Activated T-helper 1 cell treated with anti-CD3 and anti-CD28 coated beads, Interleukin-2, amount 50 U/mL, for 16 hours (primary cell): ENCODE measurements at places on chromosomes 4 and X.

GRCh38 chrX:16188687-16189086 lies 21.4 kb downstream of the MAGEB17 start:
- DNase-seq = no peak

- no peak for DNase-seq
These were observed 71.6 kb upstream of the DHX15 start for GRCh38 chr4:24655971-24656370.

DNA sequence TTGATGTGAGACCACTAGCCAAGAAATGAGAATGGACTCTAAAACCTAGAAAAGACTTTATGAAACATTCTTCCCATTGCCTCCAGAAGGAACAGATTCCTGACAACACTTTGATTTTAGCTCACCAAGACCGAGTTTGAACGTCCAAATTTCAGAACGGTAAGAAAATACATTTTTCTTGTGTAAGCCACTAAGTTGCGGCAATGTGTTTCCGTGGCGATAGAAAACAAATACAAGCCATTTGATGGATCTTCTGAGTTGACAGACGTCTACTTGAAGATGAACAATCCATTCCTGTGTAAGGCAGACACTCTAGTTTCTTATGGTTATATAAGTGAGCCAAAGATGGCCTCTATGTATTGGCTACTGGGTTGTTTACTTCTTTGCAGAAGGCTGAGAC lies 52.5 kb downstream of the HS3ST1 start:
- DNase-seq = no peak

GRCh38 chr4:74543983-74544382 lies 99.0 kb downstream of the AREG start:
- no peak for DNase-seq

DNA sequence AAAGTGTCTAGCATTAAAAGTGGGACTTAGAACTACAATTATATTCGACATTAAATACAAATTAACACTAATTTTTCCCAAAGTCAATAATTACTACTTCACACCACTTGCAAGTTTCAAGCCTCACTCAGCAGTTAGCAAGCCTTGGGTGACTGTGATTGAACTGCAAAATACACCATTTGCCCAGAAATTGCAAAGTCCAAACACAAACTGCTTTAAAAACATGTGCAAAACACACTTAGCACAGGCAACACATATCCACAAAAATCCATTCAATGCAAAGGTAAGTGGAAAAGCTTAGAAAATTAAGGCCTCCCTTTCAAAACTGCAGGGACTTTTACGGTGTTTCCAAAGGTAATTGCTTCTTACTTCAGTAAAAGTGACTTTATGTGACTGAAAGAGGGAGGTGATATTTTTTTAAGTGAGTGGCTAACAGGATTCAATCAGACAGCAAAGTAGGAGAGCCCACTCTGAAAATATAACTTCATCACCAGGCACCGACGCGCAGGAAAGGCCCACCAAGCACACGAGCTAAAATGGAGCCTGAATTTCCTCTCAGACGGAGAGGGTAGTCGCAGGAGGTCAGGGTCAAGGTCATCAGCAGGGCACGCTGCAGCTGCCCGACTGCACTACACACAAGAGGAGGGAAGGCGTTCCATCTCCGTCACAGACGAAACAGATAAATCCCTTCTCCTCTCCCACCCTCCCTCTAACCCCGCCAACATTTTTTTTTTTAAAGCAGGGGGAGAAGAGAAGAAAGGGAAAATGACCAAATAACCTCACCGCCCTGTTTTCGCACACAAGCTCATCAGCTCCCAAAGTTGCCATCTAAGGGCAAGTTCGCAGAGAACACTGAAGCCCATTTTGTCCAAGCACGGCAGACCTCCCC lies 3.1 kb downstream of the ZNF827 start:
- DNase-seq = no peak

- DNase-seq = no peak
These were observed 48.8 kb upstream of the ADAD1 start for GRCh38 chr4:122329876-122330565.

- no peak for DNase-seq
These were observed 179.4 kb downstream of the DHRSX start for GRCh38 chrX:2321411-2321810.

GRCh38 chr4:52714597-52715254 lies 36.5 kb downstream of the ERVMER34-1 start:
- no peak for DNase-seq

- DNase-seq = no peak
These were observed 64.2 kb downstream of the PDS5A start for GRCh38 chr4:39913471-39913870.

DNA sequence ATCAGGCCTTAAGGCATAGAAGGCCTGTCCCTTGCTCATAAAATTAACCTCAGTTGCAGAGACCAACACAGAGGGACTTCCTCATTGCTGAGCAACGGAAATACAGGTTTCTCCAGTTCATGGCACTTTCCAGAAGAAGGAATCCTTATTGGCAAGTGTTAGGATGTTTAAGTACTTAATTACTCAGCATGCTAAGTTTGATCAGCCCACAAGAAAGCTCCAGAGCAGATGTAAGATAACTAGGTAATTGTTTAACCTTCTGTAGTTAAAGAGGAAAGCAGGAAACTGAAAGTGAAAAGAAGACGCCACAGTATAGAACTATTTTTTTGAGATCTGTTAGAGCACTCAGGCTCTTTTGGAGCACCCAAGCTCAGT lies 33.5 kb downstream of the SMS start:
- DNase-seq = no peak

DNA sequence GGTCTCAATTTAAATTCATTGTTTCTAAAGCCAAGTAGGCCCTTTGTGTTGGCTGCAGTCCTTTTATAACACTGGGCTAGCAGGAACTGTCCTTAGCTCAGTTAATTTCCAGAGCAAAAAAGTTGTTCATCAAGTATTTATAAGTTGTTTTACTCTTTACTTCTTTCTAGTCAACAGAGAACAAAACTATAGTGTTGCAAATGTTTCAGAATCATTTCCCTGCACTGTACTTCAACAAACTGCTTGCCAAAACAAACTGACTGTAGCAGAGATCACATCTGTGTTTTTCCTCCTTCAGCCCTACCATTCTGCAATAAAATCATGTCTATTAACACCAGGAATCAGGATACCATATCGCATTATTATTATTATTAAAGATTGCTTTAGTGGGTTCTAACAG lies 168.5 kb upstream of the SH3RF1 start:
- no peak for DNase-seq

DNA sequence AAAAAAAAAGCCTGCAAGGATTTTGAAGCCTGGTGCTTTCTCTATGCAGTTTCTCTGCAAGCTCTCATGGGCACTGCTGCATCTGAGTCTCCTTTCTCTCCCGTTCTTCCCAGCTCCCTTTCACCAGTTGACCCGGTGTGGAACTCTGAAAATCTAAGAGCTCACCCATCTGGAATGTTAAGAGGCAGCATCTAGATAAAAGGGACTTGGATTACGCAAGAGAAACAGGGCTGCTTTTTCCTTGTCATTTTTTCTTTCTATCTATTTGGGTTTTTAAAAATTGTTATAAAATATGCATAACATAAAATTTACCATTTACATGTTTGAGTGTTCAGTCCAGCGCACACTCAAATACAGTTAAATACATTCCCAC lies 95.2 kb upstream of the RPS6KA3 start:
- DNase-seq = no peak

DNA sequence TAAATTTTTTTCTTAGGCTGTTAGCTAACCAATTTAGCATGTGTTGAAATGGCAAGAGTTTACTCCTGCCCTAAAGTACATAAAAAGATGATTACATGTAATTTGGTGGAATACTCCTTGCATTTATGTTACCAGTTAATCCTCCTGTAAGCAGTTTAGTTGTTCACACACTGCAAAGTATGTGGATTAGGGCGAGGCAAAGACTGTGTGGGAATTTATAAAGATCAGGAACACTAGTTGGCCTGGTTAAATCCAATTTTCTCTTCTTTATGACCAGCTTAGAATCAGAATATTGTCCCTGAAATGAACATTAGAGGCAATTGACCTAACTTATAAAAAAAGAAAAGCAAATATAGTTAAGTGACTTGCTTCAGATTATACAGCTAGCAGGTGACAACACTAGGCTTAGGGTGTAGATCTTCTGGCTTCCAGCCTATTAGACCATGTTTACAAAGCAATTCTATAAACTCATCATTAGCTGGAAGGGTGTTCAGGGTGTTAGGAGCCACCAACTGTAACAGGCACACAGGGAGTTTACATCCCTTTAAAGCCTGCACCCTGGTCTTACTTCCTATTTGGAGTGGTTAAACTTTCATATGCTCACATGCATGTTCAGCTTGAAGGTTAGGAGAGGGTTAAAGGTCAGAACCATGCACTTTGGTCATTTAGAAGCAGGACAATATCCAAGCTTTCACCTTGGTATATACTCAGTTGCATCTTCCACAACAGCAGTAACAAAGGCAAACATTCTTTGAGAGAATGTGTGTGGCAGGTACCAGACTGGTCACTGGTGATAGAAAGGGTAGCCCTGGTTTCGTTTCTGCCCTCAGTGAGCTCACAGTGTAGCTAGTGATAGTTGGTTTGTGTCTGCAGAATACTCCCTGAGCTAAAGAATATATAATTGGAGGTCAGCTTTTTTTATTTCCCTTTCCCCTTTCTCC lies 72.6 kb downstream of the GC start:
- no peak for DNase-seq

- no peak for DNase-seq
These were observed 30.6 kb upstream of the MCF2 start for GRCh38 chrX:139738581-139738980.

DNA sequence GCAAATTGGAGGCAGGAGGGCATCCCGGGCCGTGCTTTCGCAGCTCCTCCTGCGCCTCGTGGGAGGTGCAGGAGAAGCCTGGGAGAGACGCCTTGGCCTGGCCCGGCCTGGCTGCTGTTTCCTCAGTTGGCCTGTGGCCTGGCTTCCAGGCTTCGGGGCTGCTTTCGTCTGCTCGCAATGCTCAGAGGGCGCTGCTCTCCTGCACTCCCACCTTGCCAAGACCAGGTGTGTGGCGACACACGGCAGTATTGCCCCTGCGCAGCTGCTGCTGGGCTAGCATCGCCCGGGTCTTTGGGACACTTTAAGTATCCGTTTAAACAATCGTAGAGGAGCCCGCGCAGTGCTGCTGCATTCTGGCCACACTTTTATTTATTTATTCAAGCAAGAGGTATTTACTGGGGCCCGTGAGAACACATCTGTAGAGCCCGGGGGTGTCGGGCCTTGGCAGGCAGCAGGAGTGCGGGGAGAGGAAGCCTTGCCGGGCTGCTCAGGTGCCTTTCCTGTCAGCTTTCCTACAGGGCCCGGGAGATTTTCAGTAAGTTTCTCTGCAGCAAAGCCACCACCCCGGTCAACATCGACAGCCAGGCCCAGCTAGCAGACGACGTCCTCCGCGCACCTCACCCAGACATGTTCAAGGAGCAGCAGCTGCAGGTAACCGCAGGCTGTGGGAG lies 26.2 kb upstream of the HGFAC start:
- no peak for DNase-seq

DNA sequence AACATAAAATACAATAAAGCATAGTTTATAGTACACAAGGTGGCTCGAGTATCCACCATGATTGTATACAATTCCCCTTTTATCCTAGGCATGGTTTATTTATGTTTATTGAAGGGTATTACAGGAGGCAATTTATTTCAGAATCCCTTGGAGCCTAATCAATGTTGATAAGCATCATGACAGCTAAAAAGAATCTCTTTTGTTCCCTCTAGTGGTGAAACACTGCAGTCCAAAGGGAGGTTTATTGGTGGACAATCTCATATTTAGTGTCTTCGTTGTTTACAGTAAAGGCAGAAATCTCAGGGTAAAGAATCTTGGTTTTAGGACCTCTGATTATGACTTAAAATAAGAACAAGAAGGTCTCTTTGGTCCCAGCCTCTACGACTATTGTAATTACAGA lies 1712.5 kb downstream of the C4orf33 start:
- no peak for DNase-seq

- DNase-seq = no peak
These were observed 90.4 kb downstream of the PHEX start for GRCh38 chrX:22122510-22122909.

DNA sequence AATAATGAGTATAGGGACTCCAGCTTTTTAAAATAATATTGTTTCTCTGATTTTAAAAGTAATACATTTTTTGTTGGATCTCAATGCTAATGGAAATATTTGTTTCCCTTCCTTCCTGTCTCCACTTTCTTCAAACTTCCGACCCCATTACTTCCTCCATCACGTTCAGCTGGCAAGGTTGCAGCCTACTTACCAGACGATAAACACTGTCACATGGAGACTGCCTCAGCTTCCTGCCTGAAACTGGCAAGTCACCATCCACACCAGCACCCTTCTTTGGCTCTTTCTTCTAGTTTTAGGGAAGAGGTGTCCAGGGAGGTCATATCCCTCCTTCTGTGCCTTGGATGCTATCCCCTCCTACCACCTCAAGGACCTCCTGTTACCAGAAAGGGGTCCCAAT lies 3.4 kb upstream of the INTU start:
- DNase-seq = no peak

GRCh38 chr4:59759082-59759825 lies 1440.9 kb upstream of the ADGRL3 start:
- no peak for DNase-seq

GRCh38 chrX:105462186-105462585 lies 241.7 kb upstream of the TEX13A start:
- no peak for DNase-seq

- DNase-seq = no peak
These were observed 97.2 kb upstream of the NR3C2 start for GRCh38 chr4:148539387-148539786.

GRCh38 chr4:74534121-74534520 lies 89.2 kb downstream of the AREG start:
- DNase-seq = no peak

- no peak for DNase-seq
These were observed 161.0 kb downstream of the PPP1R2C start for GRCh38 chrX:42616981-42617380.

DNA sequence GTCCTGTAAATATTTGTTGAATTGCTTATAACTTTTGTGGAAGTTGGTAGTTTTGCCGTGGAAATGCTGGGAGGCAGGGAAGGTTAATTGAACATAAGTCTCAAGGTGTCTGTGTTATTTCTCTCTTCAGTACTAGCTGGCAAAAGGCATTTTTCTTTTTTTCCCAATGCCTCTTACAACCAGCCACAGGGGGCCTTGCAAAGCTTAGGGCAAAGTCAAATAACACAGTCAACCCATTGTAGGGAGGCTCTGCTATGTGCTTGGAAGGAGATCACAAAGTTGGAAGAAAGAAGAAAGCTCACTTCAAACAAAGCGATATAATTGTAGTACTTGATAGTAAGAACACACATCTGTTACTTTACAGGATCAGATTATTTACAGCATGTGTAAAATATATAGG lies 802.6 kb downstream of the PDHA2 start:
- DNase-seq = no peak

GRCh38 chr4:75654905-75655304 lies 18.3 kb downstream of the G3BP2 start:
- no peak for DNase-seq

DNA sequence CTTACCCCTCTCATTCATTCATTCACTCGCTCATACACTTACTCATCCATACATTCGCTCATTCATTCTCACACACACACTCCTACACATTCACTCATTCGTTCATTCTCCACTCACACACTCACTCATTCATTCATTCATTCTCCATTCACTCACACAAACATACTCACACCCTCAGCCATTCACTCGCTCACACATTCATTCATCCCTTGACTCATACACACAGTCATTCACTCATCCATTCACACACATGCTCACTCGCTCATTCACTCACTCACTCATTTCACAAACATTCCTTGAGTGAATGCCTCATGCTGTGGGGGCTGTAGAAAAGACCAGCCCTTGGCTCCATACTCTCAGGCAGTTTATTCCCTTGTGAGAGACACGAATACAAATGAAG lies 151.1 kb upstream of the MAMLD1 start:
- no peak for DNase-seq
